ENCODE measurements at places on chromosomes 1 and 21. TPM values are rescaled to one million over a fixed set of nuclear protein-coding genes. Genes with fewer than 3 reads are reported as not detected.

Gene MAP10
- total RNA-seq = 0.59 TPM

- no peak overlapping the region for H3K4me3 ChIP-seq
- no peaks in the 10 kb centered on the region for H3K27me3 ChIP-seq
- H3K36me3 ChIP-seq = no peaks in the 10 kb centered on the region
- no peaks in the 10 kb centered on the region for H3K4me1 ChIP-seq
- DNase-seq = no peak
- no peak overlapping the region for H3K27ac ChIP-seq
Measured at GRCh38 chr1:106113851-106114250, 942.6 kb upstream of the PRMT6 start.

- H3K36me3 ChIP-seq = no peaks in the 10 kb centered on the region
- H3K4me1 ChIP-seq = no peaks in the 10 kb centered on the region
- DNase-seq = no peak
- no peak overlapping the region for H3K4me3 ChIP-seq
Measured at GRCh38 chr1:229296541-229296941, 25.6 kb downstream of the RAB4A start.

- H3K4me1 ChIP-seq = no peaks in the 10 kb centered on the region
- no peaks in the 10 kb centered on the region for H3K36me3 ChIP-seq
- no peak for DNase-seq
- H3K27me3 ChIP-seq = no peaks in the 10 kb centered on the region
- H3K27ac ChIP-seq = no peak overlapping the region
Measured at GRCh38 chr1:243394066-243394465, 138.2 kb downstream of the SDCCAG8 start.

GRCh38 chr1:161258439-161259344 lies at the start of gene PCP4L1:
PCP4L1 (plus strand) TSS chr1:161258745; CDS start chr1:161258975, 230 bp downstream.
- H3K27me3 ChIP-seq = peaks cover 3% of the 10 kb centered on the region
- DNase-seq = peak; percentile 18
- no peaks in the 10 kb centered on the region for H3K4me1 ChIP-seq

GRCh38 chr1:72435025-72435424 lies 152.7 kb upstream of the NEGR1 start:
- H3K4me3 ChIP-seq = no peak overlapping the region
- H3K27me3 ChIP-seq = no peaks in the 10 kb centered on the region
- no peaks in the 10 kb centered on the region for H3K36me3 ChIP-seq
- no peak for DNase-seq
- H3K4me1 ChIP-seq = no peaks in the 10 kb centered on the region

GRCh38 chr1:70420320-70420719 lies 9.3 kb downstream of the CTH start:
- no peaks in the 10 kb centered on the region for H3K27me3 ChIP-seq
- no peak for DNase-seq
- no peak overlapping the region for H3K4me3 ChIP-seq
- H3K27ac ChIP-seq = no peak overlapping the region

- H3K4me1 ChIP-seq = peaks cover 7% of the 10 kb centered on the region
- no peaks in the 10 kb centered on the region for H3K36me3 ChIP-seq
- no peaks in the 10 kb centered on the region for H3K27me3 ChIP-seq
- H3K4me3 ChIP-seq = no peak overlapping the region
- no peak overlapping the region for H3K27ac ChIP-seq
Measured at GRCh38 chr1:222048094-222048595, 306.3 kb upstream of the DUSP10 start.

Gene FOXD3
- total RNA-seq = 1.4 TPM

Gene ICOSLG
- 2.1 TPM for total RNA-seq

Gene GRHL3
- total RNA-seq = not detected

DNA sequence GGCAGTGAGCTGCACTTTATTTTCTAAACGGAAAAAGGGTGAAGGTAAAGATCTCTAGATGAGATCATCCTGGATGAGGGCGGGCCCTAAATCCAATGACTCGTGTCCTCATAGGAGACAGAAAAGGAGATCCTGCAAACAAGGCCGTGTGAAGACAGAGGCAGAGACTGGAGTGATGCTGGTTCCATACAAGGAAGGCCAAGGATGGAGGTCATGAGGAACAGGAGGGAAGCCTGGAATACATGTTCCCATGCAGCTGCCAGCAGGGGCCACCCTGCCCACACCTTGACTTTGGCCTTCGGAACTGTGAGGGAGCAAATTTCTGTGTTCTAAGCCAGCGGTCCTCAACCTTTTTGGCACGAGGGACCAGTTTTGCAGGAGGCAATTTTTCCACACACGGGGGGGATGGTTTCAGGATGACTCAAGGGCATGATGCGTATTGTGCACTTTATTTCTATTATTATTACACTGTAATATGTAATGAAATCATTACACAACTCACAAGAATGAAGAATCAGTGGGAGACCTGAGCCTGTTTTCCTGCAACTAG lies 94.3 kb downstream of the PSMG1 start:
- peak overlapping the region; percentile 62 for H3K27ac ChIP-seq
- H3K27me3 ChIP-seq = no peaks in the 10 kb centered on the region
- no peak overlapping the region for H3K4me3 ChIP-seq
- peak; percentile 64 for DNase-seq

Gene CLIC4
- total RNA-seq = 416 TPM

DNA sequence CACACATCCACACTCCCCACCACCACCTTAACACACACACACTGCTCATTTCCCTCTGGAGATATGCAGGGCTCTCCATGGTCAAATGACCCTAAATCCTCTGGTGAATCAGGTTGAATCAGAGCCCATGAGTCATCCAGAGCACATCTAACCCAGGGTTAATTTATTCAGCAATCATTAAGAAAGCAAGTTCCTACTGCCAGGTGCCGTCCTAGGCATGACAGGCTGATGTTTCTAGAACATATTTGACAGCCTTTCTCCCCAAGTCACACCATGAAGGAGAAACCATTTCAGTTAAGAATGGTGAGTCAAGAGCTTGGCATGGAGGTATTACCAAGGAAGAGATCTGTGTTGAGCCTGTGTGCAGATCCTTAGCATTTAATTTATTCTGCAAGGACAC lies 194.3 kb upstream of the CAMK1G start:
- no peak overlapping the region for H3K27ac ChIP-seq

DNA sequence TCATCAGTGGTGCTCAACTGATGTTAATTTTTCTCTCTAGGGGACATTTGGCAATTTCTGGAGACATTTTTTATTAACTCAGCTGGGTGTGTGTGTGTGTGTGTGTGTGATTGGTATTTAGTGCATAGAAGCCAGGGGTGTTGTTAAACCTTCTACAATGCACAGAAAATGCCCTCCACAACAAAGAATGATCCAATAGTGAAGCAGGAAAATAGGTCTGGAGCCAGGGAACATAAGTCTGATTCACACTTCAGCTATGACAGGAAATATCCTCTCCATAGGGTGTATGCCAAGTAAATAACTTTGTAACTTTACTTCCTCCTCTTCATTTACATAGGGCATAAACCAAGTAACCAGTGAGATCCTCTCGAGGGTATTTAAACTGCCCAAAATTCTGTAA lies 25.1 kb upstream of the TMEM61 start:
- no peak overlapping the region for H3K4me3 ChIP-seq
- no peaks in the 10 kb centered on the region for H3K27me3 ChIP-seq
- no peaks in the 10 kb centered on the region for H3K36me3 ChIP-seq
- no peak overlapping the region for H3K27ac ChIP-seq
- DNase-seq = no peak

DNA sequence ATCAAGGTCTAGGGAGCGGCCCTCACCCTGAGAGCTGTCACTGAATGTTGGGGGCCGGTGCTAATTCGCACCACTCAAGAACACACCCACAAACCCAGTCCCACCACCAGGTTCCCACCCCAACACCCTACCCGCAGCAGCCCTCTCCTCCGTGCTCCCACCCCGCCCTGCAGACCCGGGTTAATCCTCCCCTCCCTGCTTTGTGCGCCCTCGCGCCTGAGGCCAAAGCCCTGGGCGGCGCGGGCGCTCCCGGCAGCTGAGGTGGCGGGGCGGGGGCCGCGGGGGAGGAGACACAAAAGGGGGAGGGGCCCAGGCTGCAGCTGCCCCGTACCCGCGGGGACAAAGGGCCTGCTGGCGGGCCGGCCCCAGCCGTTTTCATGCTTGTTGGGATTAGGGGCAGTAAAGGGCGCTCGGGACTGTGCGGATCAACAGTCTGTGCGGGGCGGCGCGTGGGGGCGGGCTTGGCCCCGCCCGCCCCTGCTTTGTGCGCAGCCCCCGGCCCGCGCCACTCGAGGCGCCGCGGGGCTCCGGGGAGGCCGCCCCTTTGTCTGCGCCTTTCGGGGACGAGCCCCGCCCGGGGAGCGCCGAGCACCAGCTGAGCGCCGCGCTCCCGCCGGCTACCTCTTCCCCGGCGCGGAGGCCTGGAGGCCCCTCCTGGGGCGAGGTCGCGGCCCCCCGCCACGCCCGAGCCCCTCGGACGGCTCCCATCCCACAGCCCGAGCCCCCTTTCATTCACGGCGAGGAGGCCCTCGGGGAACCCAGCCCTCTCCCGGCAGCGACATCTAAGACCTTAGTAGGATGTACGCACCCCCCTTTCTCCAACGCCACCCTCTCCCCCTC lies 10.9 kb downstream of the C1orf216 start:
- no peaks in the 10 kb centered on the region for H3K36me3 ChIP-seq
- no peaks in the 10 kb centered on the region for H3K27me3 ChIP-seq
- peak overlapping the region; percentile 5 for H3K4me3 ChIP-seq
- H3K27ac ChIP-seq = no peak overlapping the region
- H3K4me1 ChIP-seq = no peaks in the 10 kb centered on the region

GRCh38 chr1:154821083-154821482 lies 49.0 kb downstream of the KCNN3 start:
- H3K36me3 ChIP-seq = no peaks in the 10 kb centered on the region
- peak; percentile 86 for DNase-seq
- H3K4me1 ChIP-seq = peaks cover 8% of the 10 kb centered on the region
- H3K27ac ChIP-seq = peak overlapping the region; percentile 63
- no peak overlapping the region for H3K4me3 ChIP-seq

DNA sequence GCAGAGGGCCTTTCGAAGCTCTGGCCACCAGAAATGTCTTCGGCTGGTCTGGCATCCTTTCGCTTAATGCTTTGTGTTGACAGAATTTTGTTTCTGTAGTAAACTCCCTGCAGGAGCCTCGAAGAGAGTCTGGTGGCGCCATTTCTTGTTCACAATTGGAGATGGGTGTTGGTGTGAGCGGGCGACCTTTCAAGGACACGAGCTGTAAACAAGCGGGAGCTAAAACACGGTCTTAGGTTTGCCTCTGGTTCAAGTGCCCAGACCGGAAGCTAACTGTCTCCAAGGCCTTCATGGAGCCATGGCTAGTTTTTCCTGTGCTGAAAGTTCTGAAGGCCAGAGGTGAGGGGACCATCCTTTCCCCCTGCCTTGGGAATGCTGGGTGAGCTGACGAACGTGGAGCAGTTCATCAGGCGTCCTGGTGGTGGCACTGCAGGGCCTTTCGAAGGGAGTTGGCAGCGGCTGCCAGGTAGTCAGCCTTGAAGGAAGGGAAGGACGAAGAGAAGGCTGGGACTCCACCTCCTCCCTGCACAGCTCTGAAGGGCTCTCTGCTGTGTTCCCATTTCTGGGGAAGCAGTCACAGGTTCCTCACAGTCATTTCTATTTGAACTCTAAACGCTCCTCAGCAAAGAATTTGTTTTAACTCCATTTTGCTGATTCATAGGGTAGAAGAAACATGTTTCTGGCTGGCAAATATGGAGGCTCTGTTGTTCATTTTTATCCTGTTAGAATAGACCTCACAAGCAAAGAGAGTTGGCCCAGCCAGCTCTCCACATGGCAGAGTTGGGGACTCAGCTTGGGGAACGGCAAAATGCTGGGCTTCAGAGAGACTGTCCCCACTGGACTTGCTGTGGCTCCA lies 35.2 kb downstream of the URB2 start:
- H3K27me3 ChIP-seq = no peaks in the 10 kb centered on the region
- H3K36me3 ChIP-seq = no peaks in the 10 kb centered on the region
- H3K4me3 ChIP-seq = no peak overlapping the region
- peak; percentile 76 for DNase-seq
- no peaks in the 10 kb centered on the region for H3K4me1 ChIP-seq

- no peaks in the 10 kb centered on the region for H3K4me1 ChIP-seq
- no peaks in the 10 kb centered on the region for H3K36me3 ChIP-seq
- no peak overlapping the region for H3K27ac ChIP-seq
- DNase-seq = no peak
Measured at GRCh38 chr1:54367613-54368012, 38.6 kb downstream of the SSBP3 start.

GRCh38 chr1:22806584-22806983 lies 95.9 kb downstream of the EPHB2 start:
- no peaks in the 10 kb centered on the region for H3K27me3 ChIP-seq
- no peaks in the 10 kb centered on the region for H3K36me3 ChIP-seq
- H3K27ac ChIP-seq = no peak overlapping the region
- peaks cover 4% of the 10 kb centered on the region for H3K4me1 ChIP-seq
- DNase-seq = no peak

DNA sequence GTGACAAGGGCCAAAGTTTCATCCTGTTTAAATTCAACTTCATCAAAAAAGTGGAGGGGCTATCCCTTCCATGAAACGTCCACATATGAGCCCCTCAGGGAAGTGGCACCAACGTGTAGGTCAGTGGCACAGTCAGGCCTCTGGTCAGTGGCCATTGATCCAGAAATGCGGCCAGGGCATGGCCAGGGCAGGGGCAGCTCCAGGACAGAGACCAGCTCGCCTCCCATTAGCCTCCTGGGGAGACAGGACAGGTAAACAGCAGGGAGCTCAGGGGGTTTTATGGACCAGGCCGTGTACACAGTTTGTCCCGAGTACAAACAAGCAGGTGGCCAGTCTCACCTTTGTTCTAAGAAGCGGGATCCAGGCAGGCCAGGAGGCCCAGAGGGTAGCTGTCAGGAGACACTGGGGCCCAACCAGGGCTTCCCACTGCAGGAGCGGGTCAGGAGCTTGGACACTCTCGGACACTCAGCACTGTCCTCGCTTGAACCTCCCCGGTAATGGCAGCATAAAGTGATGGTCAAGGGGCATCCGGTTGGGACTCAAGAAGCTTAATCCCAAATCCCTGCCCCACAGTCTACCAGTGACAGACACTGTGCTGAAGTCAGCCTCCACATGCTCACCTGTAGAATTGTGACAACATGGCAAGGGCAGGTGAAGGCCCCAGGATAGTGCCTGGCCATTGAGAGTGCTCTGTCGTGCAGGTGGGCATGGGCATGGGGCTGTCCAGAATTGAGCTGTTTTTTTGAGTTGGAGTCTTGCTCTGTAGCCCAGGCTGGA lies 144.1 kb upstream of the ERRFI1 start:
- H3K27me3 ChIP-seq = no peaks in the 10 kb centered on the region
- peaks cover 8% of the 10 kb centered on the region for H3K4me1 ChIP-seq
- peak overlapping the region; percentile 72 for H3K27ac ChIP-seq
- no peak overlapping the region for H3K4me3 ChIP-seq
- DNase-seq = no peak

GRCh38 chr1:13751458-13751871 lies 51.5 kb downstream of the PRDM2 start:
- H3K27ac ChIP-seq = no peak overlapping the region
- no peaks in the 10 kb centered on the region for H3K27me3 ChIP-seq
- DNase-seq = no peak
- no peak overlapping the region for H3K4me3 ChIP-seq

- H3K4me3 ChIP-seq = peak overlapping the region; percentile 30
- no peak overlapping the region for H3K27ac ChIP-seq
- DNase-seq = peak; percentile 42
- no peaks in the 10 kb centered on the region for H3K36me3 ChIP-seq
- no peaks in the 10 kb centered on the region for H3K4me1 ChIP-seq
- H3K27me3 ChIP-seq = no peaks in the 10 kb centered on the region
Measured at GRCh38 chr1:245153081-245153551, 1.7 kb upstream of the KIF26B start.

Data from uterus (tissue), 4 donors.